NCI-H1417 (cell line): ENCODE measurements at places on chromosomes 7 and 10.

- DNase-seq: peak; percentile 9
Measured at GRCh38 chr10:63265222-63265617, 132.1 kb downstream of the NRBF2 start.

DNA sequence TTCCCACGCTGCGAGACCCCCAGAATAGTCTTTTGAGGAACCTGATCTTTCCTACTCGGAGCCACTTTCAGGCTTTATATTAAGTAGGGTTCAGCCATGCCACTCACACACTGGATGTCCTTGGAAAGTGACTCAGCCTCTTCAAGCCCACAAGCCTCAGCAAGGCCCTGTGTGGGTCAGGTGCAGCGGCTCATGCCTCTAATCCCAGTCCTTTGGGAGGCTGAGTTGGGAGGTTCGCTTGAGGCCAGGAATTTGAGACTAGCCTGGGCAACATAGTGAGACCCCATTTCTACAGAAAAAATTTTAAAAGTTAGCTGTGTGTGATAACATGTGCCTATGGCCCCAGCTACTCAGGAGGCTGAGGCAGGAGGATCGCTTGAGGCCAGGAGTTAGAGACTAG, 119.7 kb upstream of the TNRC18 start:
- no peak for DNase-seq

GRCh38 chr7:79453266-79453557, 255 bp downstream of the MAGI2 start:
- DNase-seq: no peak

DNA sequence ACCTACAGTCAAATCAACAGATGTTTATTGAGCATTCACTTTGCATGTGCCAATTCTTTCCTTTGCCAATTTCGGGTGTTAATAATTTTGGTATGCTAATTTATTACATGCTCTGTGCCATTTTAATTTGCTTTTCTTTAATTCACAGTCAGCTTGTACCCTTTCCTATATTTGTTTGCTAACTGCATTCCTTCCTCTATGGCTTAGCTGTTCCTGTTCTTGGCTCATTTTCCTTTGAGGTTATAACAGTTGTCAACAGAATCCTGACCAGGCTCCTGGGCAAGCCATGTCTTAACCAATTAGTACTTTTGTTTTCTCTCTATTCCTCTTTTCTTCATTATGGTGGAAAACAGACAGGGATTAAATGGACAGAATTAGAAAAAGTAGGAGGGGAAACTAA, 73.6 kb upstream of the RPA3 start:
- no peak for DNase-seq

- no peak for DNase-seq
Measured at GRCh38 chr7:69687739-69688433, 89.6 kb downstream of the AUTS2 start.

DNA sequence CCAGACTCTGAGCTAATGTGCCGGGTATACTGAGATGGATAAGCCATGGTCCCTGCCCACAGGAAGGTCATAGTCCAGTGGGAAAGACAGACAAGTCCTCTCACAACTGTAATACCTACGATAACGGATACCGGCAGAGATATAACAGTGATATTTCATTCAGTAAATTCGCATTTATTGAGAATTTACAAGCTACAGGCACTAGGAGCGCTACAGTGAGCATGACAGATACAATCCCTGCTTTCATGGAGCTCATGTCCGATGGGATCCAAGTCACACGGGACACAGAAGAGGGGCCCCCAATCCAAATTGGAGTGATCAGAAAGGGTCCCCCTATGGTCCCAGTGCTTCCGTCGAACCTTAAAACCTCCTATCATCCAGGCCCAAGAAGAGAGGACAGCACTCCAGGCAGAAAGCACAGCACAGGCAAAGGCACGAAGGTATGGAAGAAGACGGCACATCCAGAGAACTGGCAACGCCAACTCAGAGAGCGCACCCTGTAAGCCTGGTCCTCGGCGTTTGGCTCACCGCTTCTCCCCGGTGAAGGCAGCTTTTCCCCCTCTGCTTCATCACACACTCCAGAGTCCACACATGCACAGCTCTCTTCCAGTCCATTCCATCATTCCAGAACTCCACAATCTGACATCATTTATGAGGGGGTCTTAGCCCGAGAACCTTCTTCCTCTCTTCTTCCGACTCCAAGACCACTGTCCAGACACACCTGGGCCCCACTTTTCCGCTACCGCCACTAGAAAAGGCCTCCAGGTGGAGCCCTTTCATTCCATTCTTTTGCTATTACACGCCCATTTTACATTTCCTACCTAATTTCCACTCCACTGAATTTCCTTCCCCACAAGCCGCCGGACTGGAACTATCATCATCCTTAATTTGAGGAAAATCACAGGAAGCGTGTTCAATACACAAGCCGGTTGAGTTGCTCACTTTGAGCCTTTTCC, 47.8 kb upstream of the NKX2-3 start:
- DNase-seq: no peak

DNA sequence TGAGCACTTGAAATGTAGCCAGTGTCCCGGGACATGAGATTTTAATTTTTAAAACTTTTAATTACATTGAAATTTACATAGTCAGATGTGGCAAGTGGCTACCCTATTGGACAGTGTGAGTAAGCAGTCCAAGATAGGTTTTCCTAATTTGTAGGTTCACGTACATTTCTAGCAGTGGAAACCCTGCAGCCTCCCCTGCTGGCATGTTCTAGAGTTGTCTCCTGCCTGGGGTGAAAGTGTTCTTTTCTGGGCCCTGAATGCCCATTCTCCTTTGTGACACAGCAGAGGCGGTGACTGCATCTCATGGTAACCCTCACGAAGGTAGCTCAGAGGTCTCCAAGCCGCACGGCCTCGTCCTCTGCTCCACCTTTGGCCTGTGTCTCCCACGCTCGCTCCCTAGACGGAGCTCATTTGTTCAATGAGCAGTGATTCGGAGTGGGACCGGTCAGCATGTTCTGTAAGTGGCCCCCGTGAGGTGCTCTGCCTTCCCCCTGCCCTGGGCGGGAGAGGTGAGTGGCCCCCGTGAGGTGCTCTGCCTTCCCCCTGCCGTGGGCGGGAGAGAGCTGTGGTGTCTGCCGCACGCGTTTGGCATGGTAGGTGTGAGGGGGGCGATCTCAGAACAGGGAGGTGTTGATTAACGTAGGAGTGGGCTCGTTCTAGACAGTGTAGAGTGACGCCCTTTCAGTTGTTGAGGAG, 18.0 kb downstream of the WDR37 start:
- DNase-seq: no peak

GRCh38 chr10:72913287-72913686, 19.7 kb downstream of the OIT3 start:
- no peak for DNase-seq

DNA sequence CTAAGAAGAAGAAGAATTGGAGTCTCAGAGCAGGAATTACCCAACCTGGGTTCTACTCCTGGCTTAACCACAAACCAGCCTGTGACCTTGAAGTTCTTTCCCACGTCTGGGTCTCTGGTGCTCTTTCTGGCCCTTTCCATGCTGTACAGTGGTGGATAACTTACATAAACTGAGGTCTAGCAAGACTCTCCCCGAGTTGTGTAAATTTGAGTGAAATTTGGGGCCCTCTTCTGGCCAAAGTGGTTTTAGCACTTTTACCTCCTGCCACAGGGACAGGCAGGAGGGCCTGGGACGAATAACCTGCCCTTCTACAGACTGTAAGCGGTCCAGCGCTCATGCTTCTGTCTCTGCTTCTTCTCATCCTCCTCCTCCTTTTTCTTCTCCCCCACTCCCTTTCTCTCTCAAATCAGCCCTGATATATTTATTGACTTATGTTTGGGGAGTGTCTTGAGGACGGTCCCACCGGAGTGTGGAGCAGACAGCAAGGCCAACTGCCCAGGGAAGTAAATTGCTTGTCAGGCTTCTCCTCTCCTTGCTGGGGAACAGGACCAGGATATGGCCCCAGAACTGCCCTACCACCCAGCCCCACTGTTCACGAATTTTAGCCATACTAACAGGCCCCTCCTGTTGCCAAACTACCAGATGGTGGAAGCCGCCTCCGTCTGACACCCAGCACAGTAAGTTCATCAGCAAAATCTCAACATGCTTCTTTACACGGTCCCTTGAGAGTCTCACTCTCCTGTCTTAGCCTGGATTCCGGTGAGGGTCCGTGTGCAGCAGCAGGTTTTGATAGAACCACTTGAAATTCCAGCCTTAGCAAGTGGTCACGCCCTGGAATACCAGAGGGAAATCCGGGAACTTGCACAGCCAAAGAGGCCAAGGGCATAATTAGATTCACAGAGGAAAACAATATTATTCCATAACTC, 4.0 kb upstream of the SH3PXD2A start:
- peak; percentile 69 for DNase-seq

DNA sequence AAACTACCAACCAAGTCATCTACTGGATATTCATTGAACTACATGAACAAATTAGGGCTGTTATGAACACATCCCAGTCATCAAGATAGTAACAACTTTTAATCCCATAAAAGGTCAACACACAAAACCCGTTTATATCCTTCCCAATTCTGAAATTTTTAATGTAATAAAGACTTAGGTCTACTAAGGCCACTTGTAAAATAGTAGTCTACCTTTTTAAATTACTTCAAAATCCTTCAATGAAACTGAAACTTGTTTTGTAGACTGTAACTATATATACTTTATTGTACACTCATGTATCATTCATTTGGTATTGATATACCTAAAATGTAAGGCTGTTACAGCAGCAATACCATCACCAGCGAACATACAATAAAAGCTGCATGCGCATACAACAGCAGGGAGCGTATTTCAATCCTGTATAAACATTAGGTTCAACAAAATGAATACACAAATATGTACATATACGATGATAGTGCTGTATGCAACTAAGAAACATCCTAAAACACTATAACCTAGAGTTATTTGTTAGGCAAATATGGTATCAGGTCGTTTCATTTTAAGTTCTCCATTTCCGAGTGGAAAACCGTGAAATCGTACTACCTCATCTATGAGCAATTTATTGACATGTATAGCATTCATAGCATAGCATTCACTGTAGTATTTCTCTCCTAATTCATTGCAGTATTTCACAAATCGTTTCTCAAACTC, 973 bp downstream of the ATAD1 start:
- no peak for DNase-seq

DNA sequence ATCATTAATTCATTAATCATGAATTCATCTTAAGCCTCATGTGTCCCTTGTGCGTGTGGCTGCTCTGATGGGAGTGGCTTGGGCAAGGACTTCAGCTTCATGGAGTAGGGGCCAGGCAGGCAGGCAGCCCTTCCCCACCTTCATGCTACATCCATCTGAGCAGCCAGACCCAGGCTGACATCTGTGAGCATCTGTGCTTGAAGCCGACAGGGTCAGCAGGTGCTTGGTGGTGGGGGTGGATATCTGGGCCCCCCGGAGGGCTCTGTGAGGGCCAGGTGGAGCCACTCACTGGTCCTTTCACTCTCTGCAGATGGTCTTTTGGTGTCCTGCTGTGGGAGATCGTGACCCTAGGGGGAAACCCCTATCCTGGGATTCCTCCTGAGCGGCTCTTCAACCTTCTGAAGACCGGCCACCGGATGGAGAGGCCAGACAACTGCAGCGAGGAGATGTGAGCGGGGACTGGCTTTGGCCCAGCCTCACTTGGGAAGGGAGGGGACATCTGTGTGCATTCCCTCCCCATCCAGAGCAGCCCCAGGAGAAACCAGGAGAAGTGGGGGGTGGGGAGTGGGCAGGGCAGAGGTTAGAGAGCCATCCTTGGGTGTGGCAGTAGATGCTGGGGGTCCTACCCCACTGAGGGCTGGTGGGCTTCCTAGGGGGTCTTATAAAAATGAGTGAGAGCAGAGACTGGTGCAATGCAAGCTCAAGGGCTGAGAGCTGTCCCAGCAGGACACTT, 14.7 kb upstream of the CSGALNACT2 start:
- no peak for DNase-seq

DNA sequence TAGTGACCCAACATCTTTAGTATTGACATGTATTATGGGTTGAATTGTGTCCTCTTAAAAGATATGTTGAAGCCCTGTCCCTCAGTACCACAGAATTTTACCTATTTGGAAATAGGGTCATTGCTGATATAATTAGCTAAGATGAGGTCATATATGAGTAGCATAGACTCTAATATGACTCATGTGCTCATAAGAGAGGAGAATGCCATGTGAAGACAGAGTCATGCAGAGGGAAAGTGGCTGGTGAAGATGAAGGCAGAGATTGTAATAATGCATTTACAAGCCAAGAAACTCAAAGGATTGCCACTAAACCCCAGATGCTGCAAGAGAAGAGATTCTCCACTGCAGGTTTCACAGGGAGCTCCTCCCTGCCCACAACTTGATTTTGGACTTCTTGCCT, 496.4 kb downstream of the KIF20B start:
- DNase-seq: no peak

GRCh38 chr7:41163991-41164390, 538.9 kb downstream of the INHBA start:
- no peak for DNase-seq

GRCh38 chr7:92815412-92815811, 21.0 kb downstream of the CDK6 start:
- DNase-seq: no peak

- DNase-seq: peak; percentile 0
Measured at GRCh38 chr10:131242007-131242406, 69.5 kb downstream of the TCERG1L start.

GRCh38 chr10:104104418-104104817, 17.6 kb upstream of the SFR1 start:
- DNase-seq: no peak

- no peak for DNase-seq
Measured at GRCh38 chr7:103990991-103991390, 1.5 kb upstream of the RELN start.

DNA sequence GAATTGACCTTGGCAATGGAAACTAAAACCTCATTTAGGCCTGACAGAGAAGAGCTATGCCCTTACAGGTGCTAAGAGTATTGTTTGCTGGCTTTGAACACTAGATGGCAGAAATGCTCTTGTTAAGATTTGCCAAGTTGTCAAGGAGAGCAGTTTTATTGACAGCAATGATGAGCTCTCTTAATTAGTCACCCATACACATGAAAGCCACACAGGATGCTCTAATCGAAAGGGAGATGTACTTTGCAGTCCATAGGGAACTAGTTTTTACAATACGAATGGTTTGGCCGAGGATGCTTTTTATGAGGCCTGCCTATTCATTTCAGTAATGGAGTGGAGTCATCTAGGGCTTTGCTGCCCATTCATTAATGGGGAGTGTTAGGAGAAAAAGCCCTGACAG, 45.4 kb upstream of the MBL2 start:
- DNase-seq: peak; percentile 73

- DNase-seq: no peak
Measured at GRCh38 chr7:38299275-38299931, 26.0 kb upstream of the TARP start.

GRCh38 chr7:43384616-43385308, 198.1 kb upstream of the STK17A start:
- no peak for DNase-seq

GRCh38 chr7:83695128-83695960, 46.4 kb upstream of the SEMA3E start:
- DNase-seq: no peak

DNA sequence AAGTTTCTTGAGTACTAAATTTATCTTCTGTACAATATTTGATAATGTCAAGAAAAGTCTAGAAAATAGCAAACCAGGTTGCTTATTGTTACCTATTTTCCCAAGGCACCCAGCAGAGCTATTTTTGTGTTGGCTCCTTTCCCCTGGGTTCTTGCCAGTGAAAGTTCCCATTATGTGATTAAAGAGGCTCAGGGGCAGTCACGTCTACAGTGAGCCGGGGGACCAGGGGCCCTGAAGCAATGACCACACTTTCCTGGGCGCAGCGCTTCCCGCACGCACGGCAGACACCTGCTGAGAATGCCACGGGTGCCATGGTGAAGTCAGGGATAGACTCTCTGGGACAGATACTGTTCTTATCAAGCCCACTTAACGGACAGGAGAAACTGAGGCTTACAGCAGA, 10.4 kb upstream of the CNPY1 start:
- DNase-seq: no peak
